ENCODE measurements at places on chromosomes 13 and 19.

DNA sequence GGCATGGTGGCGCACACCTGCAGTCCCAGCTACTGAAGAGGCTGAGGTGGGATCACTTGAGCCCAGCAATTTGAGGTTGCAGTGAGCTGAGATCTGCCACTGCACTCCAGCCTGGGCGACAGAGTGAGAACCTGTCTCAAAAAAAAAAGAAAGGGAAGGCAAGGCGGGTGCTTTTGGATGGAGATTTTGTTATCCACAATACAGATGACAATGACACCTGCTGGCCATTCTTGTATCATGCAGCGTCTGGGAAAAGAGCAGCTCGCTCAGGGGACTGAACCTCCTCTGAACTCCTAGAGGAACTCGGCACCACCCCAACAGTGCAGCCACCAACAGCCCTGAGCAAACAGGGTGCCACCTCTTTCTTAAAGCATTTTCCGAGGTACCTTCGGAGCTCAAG, 22.8 kb downstream of the HAUS8 start:
- no peak for DNase-seq

GRCh38 chr13:80214521-80214991, 126.4 kb downstream of the SPRY2 start:
- no peak for DNase-seq

GRCh38 chr19:35248310-35249145, at the start of gene LSR:
TSS of gene LSR (plus strand) at chr19:35249002. CDS start at chr19:35249023, 21 bp downstream.
- no peak for DNase-seq

- no peak for DNase-seq
These were observed 35.0 kb downstream of the AMER2 start for GRCh38 chr13:25136880-25137787.

DNA sequence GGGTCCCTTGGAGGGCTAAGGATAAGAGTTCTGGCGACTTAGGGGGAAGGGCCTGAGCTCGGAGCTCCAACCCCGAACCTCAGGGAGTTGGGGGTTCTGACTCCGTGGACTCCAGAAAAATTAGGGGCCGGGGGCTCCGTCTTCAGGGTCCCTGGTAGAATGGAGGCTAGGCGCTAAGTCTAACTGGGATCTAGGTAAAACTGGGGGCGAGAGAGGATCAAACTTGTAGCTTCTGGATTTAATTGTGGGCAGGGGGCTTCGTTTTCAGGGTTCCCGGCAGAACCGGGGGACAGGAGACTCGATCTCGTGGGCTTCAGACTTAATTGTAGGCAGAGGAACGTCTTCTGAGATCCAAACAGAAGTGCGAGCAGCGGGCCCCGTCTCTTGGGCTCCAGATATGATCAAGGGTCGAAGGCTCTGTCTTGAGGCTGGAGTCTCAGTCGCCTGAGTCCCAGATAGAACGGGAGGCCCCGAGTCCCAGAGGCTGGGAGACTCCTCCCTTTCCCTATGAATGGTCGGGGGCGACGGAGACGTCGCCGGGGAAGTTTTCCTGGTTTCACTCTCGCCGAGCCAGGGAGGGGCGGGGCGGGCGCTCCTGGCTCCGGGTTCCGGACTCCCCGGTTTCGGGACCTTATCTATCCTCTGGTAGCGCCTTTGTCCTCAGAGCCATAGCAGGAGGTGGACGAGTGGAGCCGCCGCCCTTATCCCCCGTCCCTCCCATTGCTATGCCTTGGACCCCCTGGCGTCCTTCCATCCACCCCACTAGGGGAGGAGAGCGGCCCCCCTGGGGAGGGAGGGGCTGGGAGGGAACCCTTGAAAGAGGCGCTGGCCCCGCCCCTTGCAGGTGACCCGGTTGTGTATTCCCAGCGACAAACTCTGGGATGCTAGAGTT, 1.3 kb downstream of the NECTIN2 start:
- no peak for DNase-seq

DNA sequence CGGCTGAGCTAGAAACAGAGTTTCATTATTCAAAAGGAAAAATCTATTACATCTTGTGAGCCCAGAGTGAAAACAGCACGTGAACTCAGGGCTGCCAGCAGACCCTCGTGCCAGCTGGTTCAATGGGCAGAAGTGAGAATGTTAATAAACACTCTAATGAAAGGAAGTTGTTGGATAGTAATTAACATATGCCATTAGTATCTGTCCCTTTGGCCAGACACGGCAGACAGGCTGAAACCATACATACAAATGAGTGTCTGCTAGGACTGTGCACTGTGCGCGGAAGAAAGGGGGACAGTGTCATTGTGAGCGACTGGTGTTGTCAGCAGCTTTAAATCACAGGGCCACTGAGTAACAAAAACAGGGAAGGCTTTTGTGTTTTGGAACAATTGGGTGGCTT, 121.9 kb upstream of the TSC22D1 start:
- no peak for DNase-seq
